CMK (cell line): ENCODE measurements at places on chromosomes 16 and 17.

GRCh38 chr16:7688811-7689210, 356.2 kb downstream of the RBFOX1 start:
- no peak for DNase-seq

- no peak for DNase-seq
Observed at GRCh38 chr16:17289674-17290635, 180.8 kb downstream of the XYLT1 start.

GRCh38 chr17:512926-513325, 160.3 kb upstream of the RPH3AL start:
- no peak for DNase-seq

GRCh38 chr16:24282141-24282540, 26.0 kb downstream of the CACNG3 start:
- DNase-seq, result no peak

GRCh38 chr16:80739523-80739922, 64.9 kb downstream of the CDYL2 start:
- DNase-seq, result no peak

DNA sequence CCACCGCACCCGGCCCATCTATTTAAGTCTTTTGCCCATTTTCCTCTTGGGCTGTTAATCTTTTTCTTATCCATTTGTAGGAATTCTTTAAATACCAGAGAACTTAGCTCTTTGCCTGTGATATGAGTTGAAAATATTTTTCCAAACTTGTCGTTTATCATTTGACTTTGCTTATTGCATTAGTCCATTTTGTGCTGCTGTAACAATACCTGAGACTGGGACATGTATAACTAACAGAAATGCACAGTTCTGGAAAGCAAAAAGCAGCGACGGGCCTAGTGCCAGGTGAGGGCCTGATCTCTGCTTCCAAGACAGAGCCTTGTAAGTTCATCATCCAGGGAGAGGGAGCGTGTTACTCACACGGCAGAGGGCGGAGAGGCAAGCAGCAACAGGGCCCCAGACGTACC, 25.6 kb upstream of the BHLHA9 start:
- no peak for DNase-seq

GRCh38 chr17:21371511-21372081, 4.6 kb upstream of the KCNJ12 start:
- DNase-seq, result no peak

GRCh38 chr17:64133546-64134215, 3.7 kb upstream of the ERN1 start:
- DNase-seq, result no peak

- DNase-seq, result no peak
Observed at GRCh38 chr17:59465949-59466307, 99.5 kb upstream of the DHX40 start.

GRCh38 chr16:68310774-68311511, at the start of the genes PRMT7 and SLC7A6OS:
TSS of gene PRMT7 (plus strand) at chr16:68311019. CDS start at chr16:68315980, 4,961 bp downstream.
TSS of gene SLC7A6OS (minus strand) at chr16:68310946. CDS start at chr16:68310926, 20 bp downstream.
- peak; percentile 83 for DNase-seq

DNA sequence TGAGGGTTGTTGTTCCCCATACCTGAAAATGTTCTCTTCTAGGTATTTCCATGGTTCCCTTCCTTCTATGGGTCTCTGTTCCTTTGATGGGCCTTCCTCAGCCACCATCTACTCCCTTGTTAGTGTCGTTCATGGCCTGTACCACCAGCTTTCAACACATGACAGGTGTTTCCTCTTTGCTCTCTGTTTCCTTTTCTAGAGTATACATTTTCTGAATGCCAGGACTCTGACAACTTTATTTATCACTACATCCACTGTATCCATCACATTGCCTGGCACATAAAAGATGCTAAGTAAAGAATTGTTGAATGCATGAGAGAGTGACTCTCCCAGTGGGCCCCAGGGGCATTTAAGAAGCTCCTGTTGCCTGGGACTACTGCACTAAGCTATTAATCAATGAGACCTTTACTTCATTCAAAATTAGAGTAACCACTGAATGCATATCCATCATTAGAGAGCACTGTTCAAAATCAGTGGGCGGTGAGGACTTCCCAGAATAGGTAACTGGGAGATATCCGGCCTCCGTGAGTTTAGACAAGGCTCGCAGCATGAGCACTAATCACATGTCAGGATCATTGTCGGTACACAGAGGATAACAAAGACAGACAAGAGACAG, 255.0 kb downstream of the CBLN1 start:
- DNase-seq, result no peak

- DNase-seq, result no peak
Observed at GRCh38 chr17:74426551-74427047, 5.3 kb upstream of the GPRC5C start.

DNA sequence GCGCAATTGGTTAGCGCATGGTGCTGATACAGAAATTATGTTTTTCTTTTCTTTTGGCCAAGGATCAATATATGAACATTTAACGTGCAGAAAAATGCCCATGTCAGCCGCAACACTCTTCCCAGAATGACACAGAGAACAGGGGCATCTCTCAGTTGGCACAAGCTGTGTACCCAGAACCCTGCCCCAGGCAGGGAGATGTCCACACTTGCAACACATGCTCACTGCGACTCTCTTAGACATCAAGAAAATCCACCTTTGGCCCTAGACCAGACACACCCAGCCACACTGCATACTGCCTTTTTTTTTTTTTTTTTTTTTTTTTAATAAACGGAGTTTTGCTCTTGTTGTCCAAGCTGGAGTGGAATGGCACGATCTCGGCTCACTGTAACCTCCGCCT, 17.0 kb downstream of the PITPNA start:
- no peak for DNase-seq

- no peak for DNase-seq
Observed at GRCh38 chr16:87735270-87736007, 30.3 kb downstream of the KLHDC4 start.

DNA sequence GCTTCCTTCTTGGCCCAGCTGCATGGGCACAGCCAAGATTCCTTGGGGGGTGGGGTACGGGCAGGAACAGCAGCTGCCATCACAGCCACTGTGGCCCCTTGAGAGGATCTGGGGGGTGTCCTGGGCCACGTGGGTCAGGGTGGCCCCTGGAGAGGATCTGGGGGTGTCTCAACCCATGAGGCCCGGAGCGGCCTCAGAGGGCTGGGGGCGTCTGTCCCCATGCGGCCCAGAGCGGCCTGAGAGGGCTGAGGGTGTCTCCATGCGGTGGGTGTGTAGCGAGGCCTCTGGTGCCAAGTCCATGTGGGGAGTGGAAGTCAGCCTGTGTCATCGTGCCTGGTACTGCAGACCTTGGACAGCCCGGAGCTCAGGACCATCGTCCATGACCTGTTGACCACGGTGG, 13.7 kb downstream of the TSC2 start:
- DNase-seq, result no peak

DNA sequence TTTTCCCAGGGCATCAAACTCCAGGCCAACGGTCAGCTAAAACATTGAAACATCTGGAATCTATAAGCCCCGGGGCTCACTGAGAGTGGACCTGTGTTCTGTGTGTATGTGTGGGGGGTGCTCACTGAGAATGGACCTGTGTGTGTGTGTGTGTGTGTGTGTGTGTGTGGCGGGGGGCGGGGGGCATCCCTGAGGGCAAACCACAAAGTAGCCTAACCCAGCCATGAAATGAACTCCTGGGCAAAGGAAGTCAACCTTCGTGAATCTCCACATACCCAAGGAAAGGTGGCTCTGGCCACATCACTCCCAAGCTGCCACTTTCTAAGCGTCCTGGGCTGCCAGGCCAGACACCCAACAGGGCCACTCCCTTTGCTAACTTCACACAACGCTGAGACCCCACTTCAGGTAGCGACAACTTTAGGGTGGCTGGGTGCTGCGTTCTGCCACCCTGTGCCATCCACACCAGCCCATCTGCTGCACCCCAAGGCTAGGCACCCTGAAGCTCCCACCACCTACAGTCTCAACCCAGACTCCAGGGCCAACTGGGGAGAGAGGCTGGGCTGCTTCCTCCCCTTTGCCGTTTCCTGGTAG, 1.6 kb downstream of the MAFG start:
- DNase-seq, result no peak
